A172 (cell line): ENCODE measurements at places on chromosomes 5 and 9. TPM values are rescaled to one million over a fixed set of nuclear protein-coding genes. Genes with fewer than 3 reads are reported as not detected.

Gene CTXN3
- not detected in 2 replicates for total RNA-seq

Gene RUSC2
- total RNA-seq: 18.6 and 19.9 TPM in 2 replicates

Gene FREM1
- 0.14 TPM in 1 of 2 replicates, not detected in the other for total RNA-seq

Gene RANBP3L
- not detected in 2 replicates for total RNA-seq

Gene OR1Q1
- not detected in 2 replicates for total RNA-seq

Gene DOK3
- total RNA-seq: 0.19 and 1.7 TPM in 2 replicates

Gene ESM1
- total RNA-seq: 1.4 and 2.5 TPM in 2 replicates

Gene C9
- total RNA-seq: not detected in 2 replicates

Gene FOXD1
- total RNA-seq: 12.9 and 24.6 TPM in 2 replicates

Gene TIGD6
- total RNA-seq: 8.1 and 14.3 TPM in 2 replicates

Gene FOXE1
- not detected in 2 replicates for total RNA-seq

Gene TAF11L6
- total RNA-seq: not detected in 2 replicates

Gene RMRP
- total RNA-seq: 1,768 and 6,657 TPM in 2 replicates

Gene BRINP1
- total RNA-seq: not detected in 2 replicates

Gene TAF11L10
- not detected in 2 replicates for total RNA-seq

Gene WNT8A
- not detected in 2 replicates for total RNA-seq

Gene EPB41L4A
- total RNA-seq: 1.2 and 2.2 TPM in 2 replicates

Gene RETREG1
- 20.7 and 25.4 TPM in 2 replicates for total RNA-seq

Gene SNCB
- total RNA-seq: 0.10 TPM in 1 of 2 replicates, not detected in the other

Gene PARP8
- 0.28 and 0.74 TPM in 2 replicates for total RNA-seq

Gene NTRK2
- total RNA-seq: not detected in 2 replicates

Gene SUSD3
- not detected in 2 replicates for total RNA-seq

Gene SPINK9
- not detected in 2 replicates for total RNA-seq

Gene ARHGAP26
- total RNA-seq: 1.6 and 3.8 TPM in 2 replicates

Gene SPINK4
- total RNA-seq: not detected in 2 replicates

Gene NCS1
- total RNA-seq: 42.6 and 43.2 TPM in 2 replicates

Gene SLC27A6
- not detected in 2 replicates for total RNA-seq

Gene MCTP1
- 14.2 and 15.7 TPM in 2 replicates for total RNA-seq

Gene EFCAB9
- total RNA-seq: not detected in 2 replicates

Gene PCDHA4
- total RNA-seq: 1.9 and 2.6 TPM in 2 replicates

Gene GRM6
- total RNA-seq: not detected in 2 replicates
